ENCODE measurements at places on chromosomes 6 and 20.

- no peak for DNase-seq
Measured at GRCh38 chr6:41353333-41353732, 17.9 kb downstream of the NCR2 start.

GRCh38 chr6:158314737-158315136 lies 2.5 kb downstream of the TULP4 start:
- no peak for DNase-seq

GRCh38 chr20:43140726-43141125 lies 49.0 kb downstream of the PTPRT start:
- DNase-seq = no peak

GRCh38 chr6:2562721-2563451 lies 187.8 kb downstream of the MYLK4 start:
- DNase-seq = no peak

- DNase-seq = no peak
Measured at GRCh38 chr6:167575158-167575696, 250.3 kb downstream of the TTLL2 start.

DNA sequence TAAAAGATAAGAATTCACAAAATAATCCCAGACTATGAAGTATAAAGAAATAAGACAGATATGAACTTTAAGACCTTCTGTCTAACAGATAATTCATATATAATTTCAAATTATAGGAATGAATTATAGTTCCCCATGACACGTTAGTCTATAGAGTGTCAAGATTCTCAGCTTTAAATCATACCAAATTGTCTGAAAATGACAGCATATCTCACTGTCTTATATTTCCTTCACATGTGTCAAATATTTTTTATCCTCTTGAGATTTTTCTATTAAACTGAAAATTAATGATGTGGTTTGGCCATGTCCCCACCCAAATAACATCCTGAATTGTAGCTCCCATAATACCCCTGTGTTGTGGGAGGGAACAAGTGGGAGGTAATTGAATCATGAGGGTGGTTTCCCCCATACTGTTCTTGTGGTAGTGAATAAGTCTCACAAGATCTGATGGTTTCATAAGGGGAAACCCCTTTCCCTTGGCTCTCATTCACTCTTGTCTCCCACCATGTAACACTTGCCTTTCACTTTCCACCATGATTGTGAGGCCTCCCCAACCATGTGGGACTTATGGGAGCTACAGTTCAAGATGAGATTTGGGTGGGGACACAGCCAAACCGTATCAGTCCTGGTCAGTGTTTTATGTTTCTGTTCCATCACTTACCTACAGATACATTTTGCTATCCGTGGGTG lies 825.3 kb upstream of the GJE1 start:
- no peak for DNase-seq

- DNase-seq = no peak
Measured at GRCh38 chr6:104326173-104327001, 533.3 kb downstream of the HACE1 start.

GRCh38 chr6:134028438-134028837 lies 24.0 kb downstream of the SLC2A12 start:
- DNase-seq = no peak

- DNase-seq = no peak
Measured at GRCh38 chr20:61299104-61299503, 47.0 kb downstream of the CDH4 start.

DNA sequence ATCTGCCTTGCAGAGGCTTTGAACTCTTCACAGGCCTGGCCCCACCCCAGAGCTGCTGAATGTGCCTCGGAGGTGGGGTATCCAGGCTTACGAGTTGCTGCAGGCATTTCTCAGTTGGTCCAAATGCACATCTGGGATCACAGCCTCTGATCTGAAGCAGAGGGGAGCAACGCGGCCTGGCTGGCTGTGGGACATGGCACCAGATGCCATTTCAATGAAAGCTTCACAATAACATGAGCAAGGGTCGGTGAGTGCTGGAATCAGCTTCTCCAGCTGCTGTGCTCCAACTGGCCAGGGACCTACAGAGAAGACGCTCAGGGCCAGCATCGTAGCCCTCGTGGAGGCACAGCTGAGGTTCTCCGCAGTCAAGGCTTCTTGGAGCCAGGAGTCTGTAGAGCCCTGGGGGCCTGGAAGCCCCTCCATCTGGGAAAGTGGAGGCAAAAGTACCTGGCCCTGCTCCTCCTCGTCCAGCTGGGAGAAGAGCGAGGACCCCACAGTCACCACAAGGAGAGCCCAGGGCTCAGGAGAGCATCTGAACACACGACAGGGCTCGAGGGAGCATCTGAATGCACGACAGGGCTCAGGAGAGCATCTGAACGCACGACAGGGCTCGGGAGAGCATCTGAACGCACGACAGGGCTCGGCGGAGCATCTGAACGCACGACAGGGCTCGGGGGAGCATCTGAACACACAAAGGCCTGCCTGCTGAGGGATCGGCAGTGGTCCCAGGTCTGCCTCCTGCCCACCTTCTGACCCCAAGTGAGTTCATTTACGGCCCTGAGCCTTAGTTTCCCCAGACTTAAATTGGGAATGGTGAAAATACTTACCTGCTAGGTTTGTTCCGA lies 165.2 kb downstream of the DLL1 start:
- no peak for DNase-seq

DNA sequence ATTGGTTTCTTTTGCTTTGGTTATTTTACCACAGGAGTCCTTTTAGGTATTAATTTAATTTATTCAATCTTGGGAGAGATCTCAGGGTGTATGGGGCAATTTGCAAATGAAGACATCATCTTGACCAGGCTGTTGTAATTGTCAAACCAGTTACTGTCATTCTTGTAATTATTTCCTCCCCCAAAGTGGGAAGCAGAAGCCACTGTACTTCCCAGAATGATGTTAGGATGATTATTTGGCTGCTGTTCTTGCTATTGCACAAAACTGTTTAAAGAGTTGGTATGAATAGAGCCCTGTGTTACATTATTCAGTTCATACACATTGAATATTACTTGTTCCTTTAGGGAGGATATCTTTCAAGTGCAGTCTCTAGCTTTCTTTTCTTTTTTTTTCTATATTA lies 1.7 kb downstream of the TAAR6 start:
- no peak for DNase-seq

DNA sequence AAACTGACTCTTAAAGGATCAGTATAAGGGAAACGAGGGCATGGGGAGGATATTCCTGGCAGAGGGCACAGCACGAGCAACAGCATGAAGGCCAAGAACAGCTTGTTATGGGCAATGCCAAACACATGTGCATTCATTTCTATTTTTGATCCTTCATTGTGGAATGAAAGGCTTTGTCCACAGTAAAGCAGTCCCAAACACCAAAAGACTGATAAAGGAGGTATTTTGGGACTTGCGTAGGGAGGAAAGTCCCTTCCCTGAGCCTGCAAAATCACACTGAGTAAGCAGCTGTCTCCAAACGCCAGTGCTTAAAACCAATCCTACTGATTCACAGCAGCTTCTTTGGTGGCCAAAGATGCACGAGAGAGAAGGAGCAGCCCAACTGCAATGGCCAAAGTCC lies 138.2 kb downstream of the UNC5CL start:
- DNase-seq = no peak

GRCh38 chr6:143026696-143027449 lies 33.8 kb upstream of the AIG1 start:
- DNase-seq = no peak

DNA sequence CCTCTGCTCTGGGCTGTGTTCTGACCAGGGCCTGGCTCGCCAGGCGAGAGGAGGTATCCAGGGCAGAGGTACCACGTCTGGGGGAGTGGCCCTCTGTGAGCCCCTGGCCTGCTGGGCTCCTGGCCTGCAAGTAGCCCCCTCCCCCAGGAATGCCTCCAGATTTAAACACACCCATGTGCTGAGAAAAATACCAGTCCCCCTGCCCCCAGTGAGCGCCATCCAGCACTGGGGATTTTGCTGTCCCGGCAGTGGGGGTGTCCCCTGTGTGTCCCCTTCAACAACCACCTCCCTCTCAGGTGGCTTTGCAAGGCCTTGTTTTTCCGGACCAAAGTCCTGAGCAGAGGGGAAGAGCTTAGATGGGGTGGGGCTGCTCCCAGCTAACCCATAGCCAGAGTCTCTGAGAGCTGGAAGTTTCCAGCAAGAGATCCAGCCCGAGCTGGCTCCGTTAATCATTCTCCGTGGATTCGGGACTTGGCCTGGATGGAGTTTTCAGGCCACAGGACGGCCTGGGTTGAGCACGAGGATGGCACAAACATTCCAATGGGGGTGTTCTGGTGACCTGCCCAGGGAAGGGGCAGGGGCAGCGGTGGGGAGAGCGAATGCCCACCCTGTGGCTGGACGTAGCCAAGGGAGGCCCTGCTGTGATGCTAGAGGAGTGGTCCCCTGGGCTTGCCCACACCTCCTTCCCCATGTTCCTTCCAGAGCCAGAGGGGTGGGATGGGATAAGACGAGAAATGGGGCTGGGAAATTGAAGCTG lies 29.0 kb downstream of the PCK1 start:
- no peak for DNase-seq

- no peak for DNase-seq
Measured at GRCh38 chr20:22993823-22994222, 41.3 kb upstream of the SSTR4 start.

Data from NCI-H2081 treated with DMSO at 0.1 percent for 48 hours (cell line).